Islet precursor cell (in vitro differentiated cells): ENCODE measurements at places on chromosomes 1 and 21.

GRCh38 chr21:38244885-38245869 lies 11.6 kb upstream of the KCNJ15 start:
- peak; percentile 87 for DNase-seq

DNA sequence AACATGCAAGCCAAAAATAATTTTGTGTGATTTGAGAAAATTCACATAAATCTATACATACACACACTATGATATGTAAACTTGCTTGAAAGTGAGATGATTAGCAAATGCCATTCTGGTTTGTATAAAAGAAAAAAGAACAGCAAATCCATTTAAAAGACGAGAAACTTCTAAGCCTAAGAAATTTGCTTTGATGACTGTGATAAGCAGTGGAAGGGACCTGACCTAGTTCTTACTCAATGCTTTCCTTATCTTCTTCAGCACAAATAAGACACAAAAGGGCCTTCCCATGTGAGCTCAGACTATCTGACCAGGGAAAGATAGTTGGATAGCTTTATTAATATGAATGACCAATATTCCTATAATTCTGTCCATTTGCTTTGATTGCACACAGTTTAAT lies 25.3 kb upstream of the NMNAT2 start:
- DNase-seq = no peak

- no peak for DNase-seq
These were observed 57.8 kb downstream of the NEGR1 start for GRCh38 chr1:72224506-72224905.

DNA sequence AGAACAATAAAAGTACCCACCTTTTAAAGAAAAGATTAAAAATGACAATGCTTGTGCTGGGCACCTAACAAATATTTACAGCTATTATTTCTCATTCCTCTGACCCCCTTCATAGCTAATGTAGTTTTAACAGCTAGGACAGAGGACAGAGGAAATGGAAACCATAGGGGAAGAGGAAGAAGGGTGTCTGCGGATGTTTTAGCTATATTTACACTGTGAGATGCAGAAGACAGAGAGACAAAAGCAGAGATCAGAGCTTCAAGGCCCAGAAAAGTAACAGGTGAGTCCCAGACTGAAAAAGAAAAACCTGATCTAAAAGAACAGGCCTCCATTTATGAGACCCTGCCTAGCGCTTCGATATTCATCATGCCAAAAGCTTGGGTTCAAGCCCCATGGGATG lies 72.0 kb downstream of the ZNF281 start:
- no peak for DNase-seq

GRCh38 chr1:27525296-27526272 lies 35.6 kb upstream of the WASF2 start:
- peak; percentile 71 for DNase-seq

DNA sequence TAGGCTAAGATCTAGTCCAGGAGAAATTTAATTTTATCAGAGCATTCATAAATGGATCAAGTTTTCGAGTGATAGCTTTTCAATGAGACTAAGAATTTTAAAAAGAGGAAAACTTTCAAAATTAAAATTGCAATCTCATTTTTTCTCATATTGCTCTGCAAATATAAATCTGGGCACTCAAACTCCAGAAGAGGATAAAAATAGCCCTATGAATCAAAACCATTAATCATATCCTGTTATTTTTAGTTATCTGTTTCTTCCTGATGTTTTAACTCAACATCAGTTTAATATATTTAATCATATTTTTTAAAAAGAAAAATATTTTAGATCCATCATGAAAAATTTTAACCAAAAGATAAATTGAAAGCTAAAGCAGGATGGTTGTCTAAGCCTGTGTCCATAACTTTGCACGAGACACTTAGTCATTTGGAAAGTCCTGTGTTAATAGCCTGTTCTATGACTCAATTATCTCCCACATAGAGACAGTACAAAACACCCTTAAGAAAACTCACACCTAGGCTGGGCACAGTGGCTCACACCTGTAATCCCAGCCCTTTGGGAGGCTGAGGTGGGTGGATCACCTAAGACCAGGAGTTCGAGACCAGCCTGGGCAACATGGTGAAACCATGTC lies 17.1 kb upstream of the PRRC2C start:
- no peak for DNase-seq

GRCh38 chr1:119978018-119978505 lies 81.7 kb upstream of the ADAM30 start:
- no peak for DNase-seq

DNA sequence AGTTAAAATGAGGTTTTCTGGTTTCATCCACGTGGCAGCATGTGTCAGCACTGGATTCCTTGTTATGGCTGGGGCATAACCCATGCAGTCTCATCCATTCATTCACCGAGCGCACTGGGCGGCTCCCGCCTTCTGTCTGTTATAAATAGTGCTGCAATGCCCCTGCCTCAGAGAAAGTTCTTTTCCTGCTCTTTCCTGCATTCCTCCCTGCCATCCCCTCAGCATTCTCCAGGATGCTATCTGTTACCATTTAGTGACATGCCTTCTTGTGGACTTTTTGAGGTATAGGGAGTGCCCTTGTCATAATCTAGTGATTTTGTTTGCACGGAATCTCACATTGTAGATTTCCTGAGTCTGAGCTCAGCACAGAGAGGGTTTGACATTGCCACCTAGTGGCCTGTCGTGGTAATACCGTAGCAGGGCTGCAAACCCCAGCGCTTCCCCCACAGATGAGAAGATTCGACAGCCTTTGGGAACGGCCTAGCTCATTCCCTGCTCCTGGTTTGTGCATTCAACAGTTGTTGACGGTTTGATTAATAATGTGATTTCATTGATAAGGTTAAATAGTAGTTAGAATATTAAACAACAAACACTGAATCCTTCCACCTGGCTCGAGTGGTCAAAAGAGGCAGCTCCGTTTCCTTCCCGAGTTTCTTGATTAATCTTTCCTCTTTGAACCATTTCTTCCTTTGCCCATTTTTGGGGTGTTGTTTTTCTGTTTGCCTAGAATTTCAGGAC lies 46.3 kb downstream of the UMODL1 start:
- peak; percentile 75 for DNase-seq
